Nephron progenitor cell (in vitro differentiated cells): ENCODE measurements at places on chromosomes 12 and 14.
A peak's percentile ranks its signal among the peaks of the same experiment; 100 is the strongest.

DNA sequence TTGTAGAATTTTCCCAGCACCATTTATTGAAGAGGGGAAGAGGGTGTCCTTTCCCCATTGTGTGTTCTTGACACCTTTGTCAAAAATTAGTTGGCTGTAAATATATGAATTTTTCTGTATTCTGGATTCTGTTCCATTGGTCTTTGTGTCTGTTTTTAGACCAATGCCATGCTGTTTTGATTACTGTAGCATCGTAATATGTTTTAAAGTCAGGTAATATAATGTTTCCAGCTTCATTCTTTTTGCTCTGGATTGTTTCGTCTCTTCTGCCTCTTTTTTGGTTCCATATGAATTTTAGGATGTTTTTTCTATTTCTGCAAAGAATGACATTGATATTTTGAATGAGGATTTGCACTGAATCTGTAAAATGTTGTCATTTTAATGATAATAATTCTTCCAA is 331.9 kb upstream of the RGS6 start:
- DNase-seq = no peak

- no peak for DNase-seq
Measured at GRCh38 chr12:55636116-55636655, 506 bp upstream of the OR10P1 start.

GRCh38 chr12:119715268-119715620 is 47.3 kb downstream of the PRKAB1 start:
- DNase-seq = no peak

DNA sequence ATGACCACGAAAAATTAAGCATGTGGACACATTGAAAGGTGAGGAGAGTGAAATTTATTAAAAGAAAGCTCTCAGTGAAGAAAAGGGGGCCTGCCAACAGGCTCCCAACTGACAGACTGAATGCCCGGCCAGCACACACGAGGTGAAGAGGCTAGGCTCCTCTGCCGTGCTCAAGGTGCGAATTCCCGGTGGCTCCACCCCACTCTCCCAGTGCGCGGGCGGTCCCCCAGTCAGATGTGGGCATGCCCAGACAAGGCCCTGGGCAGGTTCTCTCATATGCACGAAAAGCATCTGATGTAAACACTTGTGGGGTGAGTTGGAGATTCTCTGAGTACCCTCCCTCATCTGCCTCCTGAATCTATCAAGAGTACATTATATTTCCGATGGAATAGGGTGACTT is 48.5 kb upstream of the OSBPL8 start:
- DNase-seq = no peak

DNA sequence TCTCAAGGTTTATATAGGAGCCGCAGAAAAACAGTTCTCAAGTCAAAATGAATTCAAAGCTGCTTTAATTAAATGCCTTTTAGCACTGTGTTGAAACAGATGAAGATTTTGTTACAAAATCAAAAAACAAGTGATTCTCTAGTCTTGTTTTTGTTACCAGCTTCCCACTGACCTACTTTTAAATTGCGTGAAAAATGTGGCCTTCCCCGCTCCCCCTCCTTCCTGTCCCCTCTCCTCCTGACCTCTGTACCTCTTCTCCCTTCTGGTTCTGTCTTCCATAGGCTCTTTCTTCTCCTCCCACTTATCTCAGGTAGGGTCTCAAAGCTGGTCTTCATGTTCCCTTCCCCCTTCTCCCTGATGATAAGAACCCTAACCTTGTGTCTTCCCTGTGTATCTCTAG is 90.0 kb upstream of the MDM1 start:
- no peak for DNase-seq

- DNase-seq = no peak
Measured at GRCh38 chr12:18283831-18284230, 22.5 kb downstream of the PIK3C2G start.

- DNase-seq = no peak
Measured at GRCh38 chr12:39275846-39276245, 167.1 kb downstream of the KIF21A start.

- DNase-seq = no peak
Measured at GRCh38 chr12:7361265-7361664, 57.4 kb downstream of the ACSM4 start.

DNA sequence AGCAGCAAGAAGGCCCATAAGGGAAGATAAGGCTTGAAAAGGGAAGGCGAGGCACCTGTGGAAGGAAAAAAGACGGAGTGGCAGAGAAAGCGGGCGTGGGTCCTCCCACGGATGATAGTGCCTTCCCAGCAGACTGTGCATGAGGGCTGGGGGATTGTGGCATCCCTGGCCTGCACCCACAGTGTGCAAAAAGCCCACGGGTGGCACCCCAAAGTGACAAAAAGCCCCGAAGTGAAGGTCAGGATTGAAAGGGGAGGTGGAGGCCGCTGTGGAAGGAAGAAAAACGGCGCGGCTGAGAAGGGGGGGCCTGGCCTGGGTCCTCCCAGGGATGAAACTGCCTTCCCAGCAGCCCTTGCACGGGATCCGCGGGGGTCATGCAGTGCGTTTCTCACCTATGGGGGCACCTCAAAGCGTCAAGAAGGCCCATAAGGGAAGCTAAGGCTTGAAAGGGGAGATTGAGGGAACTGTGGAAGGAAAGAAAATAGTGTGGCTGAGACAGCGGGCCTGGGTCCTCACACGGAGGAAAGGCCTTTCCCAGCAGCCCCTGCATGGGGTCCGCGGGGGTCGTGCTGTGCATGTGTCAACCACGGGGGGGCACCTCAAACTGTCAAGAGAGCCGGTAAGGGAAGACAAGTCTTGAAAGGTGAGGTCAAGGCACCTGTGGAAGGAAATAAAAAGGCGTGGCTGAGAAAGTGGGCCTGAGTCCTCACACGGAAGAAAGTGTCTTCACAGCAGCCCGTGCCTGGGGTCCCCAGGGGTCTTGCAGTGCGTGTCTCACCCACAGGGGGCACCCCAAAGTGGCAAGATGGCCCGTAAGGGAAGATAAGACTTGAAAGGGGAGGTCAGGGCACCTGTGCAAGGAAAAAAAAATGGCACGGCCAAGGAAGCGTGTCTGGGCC is 274.1 kb downstream of the ALG10 start:
- no peak for DNase-seq

GRCh38 chr12:4080213-4080612 is 193.3 kb upstream of the CCND2 start:
- DNase-seq = no peak

DNA sequence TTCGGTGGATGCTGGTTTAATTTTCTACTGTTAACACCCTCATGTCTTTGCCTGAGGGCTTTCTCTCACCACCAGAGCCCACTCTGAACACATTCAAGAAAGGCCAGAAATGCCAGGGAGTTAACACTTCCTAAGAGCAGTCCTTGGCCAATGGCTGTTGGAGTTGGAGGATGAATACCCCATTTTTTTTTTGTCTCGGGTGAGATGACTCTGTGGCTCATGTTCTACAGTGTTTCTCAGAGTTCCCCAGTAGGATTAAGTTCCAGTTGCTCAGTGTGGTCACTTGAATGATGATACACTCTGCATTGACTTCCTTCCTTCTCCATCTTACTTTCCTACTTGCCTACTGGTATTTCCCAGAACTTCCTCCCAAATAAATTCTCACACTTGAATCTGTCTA is 65.8 kb downstream of the FOS start:
- no peak for DNase-seq

DNA sequence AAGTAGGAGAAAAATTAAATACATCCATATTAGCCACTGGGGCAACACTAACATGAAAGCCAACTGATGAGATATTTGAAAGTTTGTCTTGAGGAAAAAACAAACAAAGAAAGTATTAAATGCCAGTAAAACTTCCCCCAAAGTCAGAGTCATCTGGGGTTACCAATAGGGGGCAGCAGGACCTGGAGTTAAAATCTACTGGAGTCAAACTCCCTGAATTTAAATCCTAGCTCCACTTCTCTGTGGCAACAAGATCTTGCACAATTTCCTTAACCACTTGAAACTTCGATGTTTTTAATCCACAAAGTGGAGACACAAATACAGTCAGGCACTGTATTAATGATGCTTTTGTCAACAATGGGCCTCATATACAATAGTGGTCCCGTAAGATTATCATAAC is 14.4 kb downstream of the PLEKHG7 start:
- DNase-seq = no peak

DNA sequence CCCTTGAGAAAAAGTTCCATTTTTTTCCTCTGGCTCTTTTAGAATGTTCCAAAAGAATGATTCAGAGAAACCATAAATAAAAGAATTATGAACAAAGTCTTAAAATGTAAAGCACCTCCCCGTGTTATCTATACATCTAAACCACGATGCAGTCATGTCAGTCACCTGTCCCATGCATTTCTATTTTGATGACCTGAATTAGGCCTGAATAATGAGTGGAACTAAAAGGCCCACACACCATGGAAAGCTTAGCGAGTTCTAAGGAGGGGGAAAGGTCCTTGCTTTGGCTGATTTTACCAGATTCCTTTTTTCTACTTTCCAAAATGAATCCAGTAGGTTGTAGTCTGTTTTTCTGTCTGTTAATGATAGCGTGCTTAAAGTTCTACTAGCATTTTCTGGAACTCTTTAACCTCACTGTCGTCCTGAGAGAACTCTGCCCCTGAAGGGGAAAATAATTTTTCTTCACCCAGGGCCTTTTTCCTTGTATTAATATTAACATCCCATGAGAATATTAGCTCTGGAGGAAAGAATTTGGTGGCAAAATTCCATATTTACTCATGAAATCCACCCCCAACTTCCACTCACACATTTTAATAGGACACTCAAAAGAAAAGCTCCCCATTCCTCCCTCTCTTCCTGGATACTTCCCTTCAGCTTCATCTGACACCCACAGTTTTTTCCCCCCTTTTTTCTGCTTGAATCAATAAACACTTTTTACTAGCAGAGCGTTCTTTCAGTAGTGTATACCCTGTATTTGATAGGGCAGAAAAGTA is 266.3 kb upstream of the DIO2 start:
- no peak for DNase-seq

DNA sequence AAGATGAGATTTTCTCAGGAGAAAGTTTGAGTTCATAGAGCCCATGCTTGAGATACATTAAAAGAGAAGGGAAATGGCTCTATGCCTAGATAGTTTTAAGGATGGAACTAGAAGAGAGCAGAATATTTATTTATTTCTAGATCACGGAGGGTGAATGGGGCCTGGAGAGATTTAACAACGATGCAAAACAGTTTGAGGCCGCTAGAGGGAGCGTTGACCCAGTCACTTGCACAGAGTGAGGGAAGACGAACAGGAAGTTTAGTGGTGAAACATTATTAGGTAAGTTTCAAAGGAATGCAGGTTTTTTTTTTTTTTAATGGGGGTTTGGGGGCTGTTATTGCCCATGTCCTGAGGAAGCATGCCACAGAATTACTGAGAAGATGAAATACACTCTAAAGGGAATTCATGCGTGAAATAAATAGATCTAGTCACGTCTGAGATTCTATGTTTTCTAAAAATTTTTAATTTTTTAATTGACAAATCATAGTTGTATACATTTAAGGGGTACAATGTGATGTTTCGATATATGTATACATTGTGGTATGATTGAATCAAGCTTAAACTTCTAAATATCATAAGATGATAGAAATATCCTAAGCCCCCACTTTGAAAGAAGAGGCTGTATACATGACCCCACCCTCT is 14.8 kb upstream of the PPP1R1A start:
- DNase-seq = peak; percentile 51

DNA sequence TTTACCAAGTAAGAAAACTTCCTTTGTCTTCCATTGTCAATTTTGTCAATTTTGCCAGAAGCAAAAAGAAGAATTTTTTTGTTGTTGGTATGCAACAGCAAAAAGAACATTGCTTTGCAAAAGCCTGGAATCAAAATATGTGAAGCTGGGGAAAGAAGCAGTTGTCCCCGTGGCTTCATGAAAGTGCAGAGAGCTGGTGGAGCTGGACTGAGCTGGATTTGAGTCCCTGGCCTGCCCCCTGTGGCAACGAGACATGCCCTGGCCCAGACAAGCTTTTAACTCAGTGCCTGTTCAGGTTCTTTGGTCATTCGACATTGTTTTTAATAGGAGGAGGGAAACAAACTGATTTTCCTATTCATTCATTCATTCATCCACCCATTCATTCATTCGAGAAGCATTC is 70.3 kb downstream of the SLC15A4 start:
- DNase-seq = no peak

GRCh38 chr14:68651652-68652432 is 141.0 kb downstream of the ZFP36L1 start:
- no peak for DNase-seq

DNA sequence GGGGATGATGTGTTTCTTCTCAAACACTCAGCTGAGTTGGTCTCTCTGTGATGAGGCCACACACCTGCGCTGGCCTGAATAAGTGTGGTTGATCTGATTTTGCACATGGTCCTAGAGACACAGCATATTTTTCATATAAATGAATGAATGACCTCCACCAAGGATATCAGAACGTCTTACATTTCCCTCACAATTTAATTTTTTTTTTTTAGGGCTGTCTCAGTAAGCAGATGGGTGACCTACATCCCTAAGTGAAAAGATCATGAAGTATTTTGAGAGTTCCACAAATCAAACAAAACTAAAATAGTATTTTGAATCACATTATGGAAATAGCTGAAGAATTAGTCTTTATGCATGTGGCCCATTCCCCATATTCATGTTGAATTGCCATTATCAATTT is 333.7 kb upstream of the TMTC1 start:
- no peak for DNase-seq

- no peak for DNase-seq
Measured at GRCh38 chr14:26400373-26400772, 197.5 kb downstream of the NOVA1 start.

GRCh38 chr12:103547929-103548328 is 39.1 kb upstream of the STAB2 start:
- no peak for DNase-seq

- peak; percentile 53 for DNase-seq
Measured at GRCh38 chr14:52951681-52952554, 1.1 kb upstream of the FERMT2 start.

- DNase-seq = no peak
Measured at GRCh38 chr12:120015313-120015712, 26.3 kb downstream of the BICDL1 start.

DNA sequence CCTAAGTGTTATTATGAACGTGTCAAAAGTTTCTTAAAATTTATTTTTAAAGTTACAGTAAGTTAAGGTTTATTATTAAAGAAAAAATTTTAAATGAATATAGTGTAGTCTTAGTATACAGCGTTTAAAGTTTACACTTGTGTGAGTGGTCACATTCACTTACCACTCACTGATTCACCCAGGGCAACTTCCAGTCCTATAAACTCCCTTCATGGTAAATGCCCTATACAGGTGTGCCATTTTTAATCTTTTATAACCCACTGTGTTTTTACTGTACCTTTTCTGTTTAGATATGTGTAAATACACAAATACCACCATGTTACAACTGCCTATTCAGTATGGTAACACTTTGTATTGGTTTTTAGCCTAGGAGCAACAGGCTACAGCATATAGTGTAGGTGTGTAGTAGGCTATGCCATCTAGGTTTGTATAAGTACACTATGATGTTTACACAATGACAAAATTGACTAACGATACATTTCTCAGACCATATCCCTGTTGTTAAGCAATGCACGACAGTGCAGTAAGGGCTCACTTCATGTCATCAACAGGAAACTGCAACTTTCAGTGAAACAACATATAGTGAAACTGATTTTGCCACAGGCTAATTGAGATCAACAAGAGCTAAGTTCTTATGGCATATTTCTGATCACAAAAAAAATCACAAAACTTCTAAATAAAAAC is 112.0 kb upstream of the TMCC3 start:
- no peak for DNase-seq

GRCh38 chr14:61894452-61895077 is 132.3 kb downstream of the SNAPC1 start:
- DNase-seq = peak; percentile 75
